Vagina (tissue), 2 donors: ENCODE measurements at places on chromosomes 7 and 10. TPM values are rescaled to one million over a fixed set of nuclear protein-coding genes. Genes with fewer than 3 reads are reported as not detected.

Gene APBB1IP
- 7.4 TPM for total RNA-seq

- DNase-seq: no peak
These were observed 39.0 kb downstream of the ZNF438 start for GRCh38 chr10:30992681-30993080.

Gene DLX6
- not detected for total RNA-seq

Gene PLA2G12B
- total RNA-seq: not detected

Gene TDRD1
- not detected for total RNA-seq

DNA sequence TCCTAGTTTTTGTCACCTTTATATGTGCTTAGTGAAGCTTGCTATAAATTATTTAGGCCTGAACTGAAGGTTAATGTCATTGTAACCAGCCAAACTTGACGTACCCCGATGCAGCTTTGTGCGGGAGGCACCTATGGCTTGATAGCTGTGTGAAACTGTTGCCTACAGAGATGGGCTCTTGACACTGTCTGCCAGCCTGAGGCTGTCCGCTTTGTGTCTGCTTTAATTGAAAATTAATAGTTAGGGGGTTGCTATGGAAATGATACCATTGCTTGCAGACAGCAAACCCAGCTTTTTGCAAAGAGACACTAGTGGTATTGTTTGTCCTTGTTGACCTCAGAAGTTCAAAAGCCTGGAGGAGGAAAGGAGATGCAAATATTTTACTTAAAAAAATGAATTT is 2.1 kb upstream of the FOXP2 start:
- DNase-seq: no peak
